ENCODE measurements at places on chromosomes 3 and 15.

DNA sequence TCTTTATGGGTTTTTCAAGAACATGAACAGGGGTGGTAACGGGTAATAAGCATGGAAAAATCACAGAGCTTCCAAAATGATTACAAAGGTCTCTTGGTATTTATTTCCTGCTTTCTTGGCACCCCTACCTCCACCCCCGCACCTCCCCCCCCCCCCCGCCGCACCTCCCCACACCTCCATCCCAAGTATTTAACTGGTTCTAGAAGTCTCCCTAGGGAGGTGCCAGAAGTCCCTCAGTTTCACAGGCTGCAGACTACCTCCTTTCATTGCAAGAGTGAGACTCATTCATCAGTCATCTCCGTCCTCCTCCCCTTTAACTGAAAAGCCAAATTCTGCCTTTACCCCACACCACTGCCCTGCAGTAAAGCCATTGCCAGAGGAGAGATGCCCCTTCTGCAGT lies 169.4 kb downstream of the ALDH1A2 start:
- no peak for DNase-seq

DNA sequence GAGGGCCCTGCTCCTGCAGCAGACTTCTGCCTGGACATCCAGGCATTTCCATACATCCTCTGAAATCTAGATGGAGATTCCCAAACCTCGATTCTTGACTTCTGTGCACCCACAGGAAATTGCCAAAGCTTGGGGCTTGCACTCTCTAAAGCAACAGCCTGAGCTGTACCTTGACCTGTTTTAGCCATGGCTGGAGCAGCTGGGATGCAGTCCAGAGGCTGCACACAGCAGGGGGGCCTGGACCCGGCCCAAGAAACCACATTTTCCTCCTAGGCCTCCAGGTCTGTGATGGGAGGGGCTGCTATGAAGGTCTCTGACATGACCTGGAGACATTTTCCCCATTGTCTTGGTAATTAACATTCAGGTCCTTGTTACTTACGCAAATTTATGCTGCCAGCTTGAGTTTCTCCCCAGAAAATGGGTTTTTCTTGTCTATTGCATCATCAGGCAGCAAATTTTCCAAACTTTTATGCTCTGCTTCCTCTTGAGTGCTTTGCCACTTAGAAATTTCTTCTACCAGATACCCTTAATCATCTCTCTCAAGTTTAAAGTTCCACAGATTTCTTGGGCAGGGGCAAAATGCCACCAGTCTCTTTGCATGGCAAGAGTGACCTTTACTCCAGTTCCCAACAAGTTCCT lies 11.8 kb upstream of the MYO5A start:
- no peak for DNase-seq

DNA sequence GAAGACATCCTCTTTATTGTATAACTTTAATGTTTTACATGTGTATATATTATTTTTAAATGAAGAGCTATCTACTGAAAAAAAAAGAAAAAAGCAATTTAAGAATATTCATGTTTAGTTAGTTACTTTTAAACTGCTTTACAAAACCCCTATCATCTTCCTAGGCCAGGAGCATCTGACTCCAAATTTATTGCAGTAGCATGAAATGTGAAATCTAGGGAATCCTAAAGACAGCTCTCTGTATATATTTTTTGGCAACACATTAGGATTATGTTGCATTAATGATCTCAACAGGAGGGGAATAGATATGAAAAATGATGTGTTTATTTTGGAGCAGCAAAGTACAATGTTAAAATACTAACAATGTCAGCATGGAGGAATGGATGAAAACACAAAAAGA lies 158.3 kb downstream of the CNTN3 start:
- no peak for DNase-seq

GRCh38 chr15:58392611-58393161 lies 39.1 kb upstream of the LIPC start:
- DNase-seq, result no peak

GRCh38 chr3:134449277-134449676 lies 36.5 kb downstream of the ANAPC13 start:
- no peak for DNase-seq

DNA sequence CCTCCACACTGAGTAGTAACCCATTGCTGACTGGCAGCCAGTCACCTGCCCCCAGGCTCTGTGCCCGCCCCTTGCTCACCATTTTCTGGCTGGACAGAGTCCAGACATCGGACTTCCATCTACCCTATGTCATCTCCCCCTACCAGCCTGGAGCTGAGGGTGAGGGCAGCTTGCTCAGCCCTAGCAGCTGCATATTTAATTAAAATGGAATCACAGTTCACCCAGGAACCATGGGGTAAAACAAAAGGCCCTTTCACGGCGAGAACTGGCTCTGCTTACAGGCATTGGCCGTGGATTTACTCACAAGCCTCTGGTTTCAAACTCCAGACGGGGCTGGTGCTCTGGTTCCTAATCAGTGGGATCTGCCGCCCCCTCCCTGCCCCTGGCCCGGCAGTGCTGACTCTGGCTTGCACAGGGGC lies 94.9 kb upstream of the ATP2B2 start:
- no peak for DNase-seq

DNA sequence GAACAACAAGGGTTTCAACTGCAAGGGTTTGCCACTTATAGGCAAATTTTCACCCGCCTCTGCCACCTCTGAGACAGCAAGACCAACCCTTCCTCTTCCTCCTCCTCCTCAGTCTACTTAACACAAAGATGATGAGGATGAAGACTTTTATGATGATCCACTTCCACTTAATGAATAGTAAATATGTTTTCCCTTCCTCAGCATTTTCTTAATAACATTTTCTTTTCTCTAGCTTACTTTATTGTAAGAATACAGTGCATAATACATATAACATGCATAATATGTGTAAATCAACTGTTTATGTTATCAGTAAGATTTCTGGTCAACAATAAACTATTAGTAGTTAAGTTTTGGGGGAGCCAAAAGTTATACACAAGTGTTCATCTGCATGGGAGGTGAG lies 77.4 kb downstream of the KLF15 start:
- no peak for DNase-seq

- no peak for DNase-seq
These were observed 73.6 kb downstream of the APBA2 start for GRCh38 chr15:28959326-28959725.
